ENCODE measurements at places on chromosomes 11 and 22. TPM values are rescaled to one million over a fixed set of nuclear protein-coding genes. Genes with fewer than 3 reads are reported as not detected.

Gene TSPAN18
- 2.0 TPM for total RNA-seq

Gene SAA1
- 0.63 TPM for total RNA-seq

Gene TMPRSS13
- not detected for total RNA-seq

Gene PDGFB
- 2.8 TPM for total RNA-seq

Gene RIMBP3C
- total RNA-seq = 0.27 TPM

Gene MIAT
- total RNA-seq = 0.34 TPM

Gene USP2
- 0.30 TPM for total RNA-seq

Gene MUC2
- total RNA-seq = 0.93 TPM

Gene SLC22A25
- not detected for total RNA-seq

Gene TREH
- total RNA-seq = not detected

Gene NRXN2
- total RNA-seq = 0.08 TPM

Gene OR51E2
- total RNA-seq = not detected

Gene MS4A8
- not detected for total RNA-seq

Gene TTC12
- total RNA-seq = 6.2 TPM

Gene TRIM49C
- not detected for total RNA-seq

Gene IFITM10
- 1.0 TPM for total RNA-seq

Gene WNT7B
- 135 TPM for total RNA-seq

Gene TEF
- total RNA-seq = 1.1 TPM

Gene RANGAP1
- 93.5 TPM for total RNA-seq

Gene RASSF10
- 7.6 TPM for total RNA-seq

Gene MGAT3
- total RNA-seq = 0.38 TPM

Gene SLC25A17
- 23.1 TPM for total RNA-seq

Gene ADM
- total RNA-seq = 104 TPM

Gene OR5AP2
- total RNA-seq = not detected

Gene IL10RA
- not detected for total RNA-seq

Gene ROBO4
- total RNA-seq = not detected

Gene SNRPD3
- 171 TPM for total RNA-seq

Gene ST14
- 0.56 TPM for total RNA-seq

Gene SLC5A1
- not detected for total RNA-seq

Gene TRIM48
- not detected for total RNA-seq

Gene MMP8
- not detected for total RNA-seq

Gene OR51I1
- total RNA-seq = not detected

Gene SMIM35
- total RNA-seq = not detected

Gene POTEH
- total RNA-seq = not detected

Gene PPME1
- total RNA-seq = 55.4 TPM

Gene DDI1
- not detected for total RNA-seq

Gene BIRC3
- total RNA-seq = 32.2 TPM

Gene PRR5
- total RNA-seq = 18.2 TPM

Gene CHADL
- not detected for total RNA-seq

Gene SLC43A3
- total RNA-seq = 0.62 TPM

Gene ARHGAP42
- 7.5 TPM for total RNA-seq

All from A549 treated with RU486 at 1 μM for 4 hours (cell line).